ENCODE measurements at places on chromosomes 12 and 14. TPM values are rescaled to one million over a fixed set of nuclear protein-coding genes. Genes with fewer than 3 reads are reported as not detected.

DNA sequence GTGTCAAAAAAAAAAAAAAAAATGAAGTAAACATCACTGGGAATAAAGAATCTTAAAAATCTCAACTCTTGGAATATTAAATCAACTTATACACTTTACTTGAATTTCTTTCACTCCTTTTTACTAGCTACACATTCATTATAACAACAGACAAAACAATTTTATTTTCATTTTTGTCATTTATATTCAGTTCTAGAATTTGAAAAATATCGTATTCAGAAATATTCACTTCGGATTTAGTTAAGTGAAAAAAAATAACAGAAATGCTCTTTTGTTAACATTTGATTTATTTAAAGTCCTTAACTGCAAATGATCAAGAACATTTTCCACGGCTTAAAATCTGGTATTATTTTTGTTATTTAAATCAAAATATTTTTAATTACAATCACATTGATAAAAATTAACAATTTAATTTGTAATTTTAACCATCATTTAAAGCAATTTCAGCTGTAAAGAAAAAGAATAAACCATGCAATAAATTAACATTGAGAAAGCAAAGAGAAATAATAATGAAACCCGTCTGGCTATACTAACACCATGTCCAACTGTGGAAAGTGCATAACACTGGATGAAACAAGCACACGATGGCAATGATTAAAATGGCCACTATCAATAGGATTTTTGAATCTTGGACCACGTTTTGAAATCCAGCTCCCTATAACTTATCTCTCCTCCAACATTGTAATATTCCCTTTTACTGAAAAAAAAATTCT lies 5.2 kb downstream of the FOXA1 start:
- DNase-seq: no peak

SMOC1 gene
- polyA plus RNA-seq: 1.4 TPM

PAWR gene
- 72.0 TPM for polyA plus RNA-seq

CYP27B1 gene
- polyA plus RNA-seq: 1.6 TPM

GON7 gene
- 15.8 TPM for polyA plus RNA-seq

CD163 gene
- 22.7 TPM for polyA plus RNA-seq

MGST1 gene
- polyA plus RNA-seq: 75.9 TPM
